Activated CD4-positive, alpha-beta T cell treated with anti-CD3 and anti-CD28 coated beads, Interleukin-2, amount 10 ng/mL, durations not matched to agents 7 days and 5 days (primary cell): ENCODE measurements at places on chromosomes 13 and 19. TPM values are rescaled to one million over a fixed set of nuclear protein-coding genes. Genes with fewer than 3 reads are reported as not detected.

- DNase-seq, result no peak
- no peaks in the 10 kb centered on the region for H3K27me3 ChIP-seq
- no peak overlapping the region for H3K27ac ChIP-seq
- H3K36me3 ChIP-seq, result no peaks in the 10 kb centered on the region
Measured at GRCh38 chr19:3403489-3404323, 37.3 kb downstream of the NFIC start.

GRCh38 chr19:30877661-30878113, 471.5 kb downstream of the TSHZ3 start:
- H3K4me3 ChIP-seq, result no peak overlapping the region
- H3K4me1 ChIP-seq, result no peaks in the 10 kb centered on the region
- no peaks in the 10 kb centered on the region for H3K27me3 ChIP-seq
- H3K27ac ChIP-seq, result no peak overlapping the region
- no peak for DNase-seq

- no peaks in the 10 kb centered on the region for H3K4me1 ChIP-seq
- no peak overlapping the region for H3K4me3 ChIP-seq
- no peak overlapping the region for H3K27ac ChIP-seq
- no peaks in the 10 kb centered on the region for H3K27me3 ChIP-seq
- no peak for DNase-seq
Measured at GRCh38 chr13:44068737-44069136, 189.0 kb downstream of the LACC1 start.

TNFSF9 gene
- 1.1 TPM for total RNA-seq

ZNF610 gene
- total RNA-seq, result 2.1 TPM

GRCh38 chr19:40116075-40116474, 25.3 kb upstream of the ZNF780A start:
- peaks cover 2% of the 10 kb centered on the region for H3K27me3 ChIP-seq
- H3K36me3 ChIP-seq, result no peaks in the 10 kb centered on the region
- H3K4me3 ChIP-seq, result no peak overlapping the region
- no peaks in the 10 kb centered on the region for H3K4me1 ChIP-seq
- no peak for DNase-seq

SMIM44 gene
- not detected for total RNA-seq

PEAK3 gene
- total RNA-seq, result 0.17 TPM

- no peaks in the 10 kb centered on the region for H3K36me3 ChIP-seq
- no peak for DNase-seq
- H3K4me3 ChIP-seq, result no peak overlapping the region
- H3K4me1 ChIP-seq, result no peaks in the 10 kb centered on the region
- no peaks in the 10 kb centered on the region for H3K27me3 ChIP-seq
- H3K27ac ChIP-seq, result no peak overlapping the region
Measured at GRCh38 chr13:54965881-54966280, 1937.3 kb downstream of the OLFM4 start.

ZNF888 gene
- 7.8 TPM for total RNA-seq

ZNF835 gene
- 1.4 TPM for total RNA-seq
